Activated CD8-positive, alpha-beta memory T cell treated with anti-CD3 and anti-CD28 coated beads for 4 hours (primary cell): ENCODE measurements at places on chromosomes 6 and 20.
A peak's percentile ranks its signal among the peaks of the same experiment; 100 is the strongest.

- no peak for DNase-seq
Observed at GRCh38 chr20:475463-476357, 13.4 kb upstream of the TBC1D20 start.

DNA sequence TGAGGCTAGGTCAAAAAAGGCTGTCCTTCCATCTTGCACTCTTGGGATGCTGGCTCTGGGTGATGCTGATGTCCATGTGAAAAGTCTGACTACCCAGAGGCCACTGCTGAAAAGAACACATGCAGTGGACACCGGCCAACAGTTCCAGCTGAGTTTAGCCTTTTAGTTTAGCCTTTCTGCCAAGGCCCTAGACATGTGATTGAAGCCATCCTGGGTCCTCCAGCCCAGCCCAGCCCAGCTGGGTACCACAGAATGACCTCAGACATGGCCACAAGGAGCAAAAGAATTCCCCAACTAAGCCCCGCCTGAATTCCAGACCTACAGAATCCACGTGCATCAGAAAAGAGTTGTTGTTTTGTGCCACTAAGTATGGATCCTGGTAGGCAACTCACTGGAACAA, 17.4 kb downstream of the PIGT start:
- no peak for DNase-seq

DNA sequence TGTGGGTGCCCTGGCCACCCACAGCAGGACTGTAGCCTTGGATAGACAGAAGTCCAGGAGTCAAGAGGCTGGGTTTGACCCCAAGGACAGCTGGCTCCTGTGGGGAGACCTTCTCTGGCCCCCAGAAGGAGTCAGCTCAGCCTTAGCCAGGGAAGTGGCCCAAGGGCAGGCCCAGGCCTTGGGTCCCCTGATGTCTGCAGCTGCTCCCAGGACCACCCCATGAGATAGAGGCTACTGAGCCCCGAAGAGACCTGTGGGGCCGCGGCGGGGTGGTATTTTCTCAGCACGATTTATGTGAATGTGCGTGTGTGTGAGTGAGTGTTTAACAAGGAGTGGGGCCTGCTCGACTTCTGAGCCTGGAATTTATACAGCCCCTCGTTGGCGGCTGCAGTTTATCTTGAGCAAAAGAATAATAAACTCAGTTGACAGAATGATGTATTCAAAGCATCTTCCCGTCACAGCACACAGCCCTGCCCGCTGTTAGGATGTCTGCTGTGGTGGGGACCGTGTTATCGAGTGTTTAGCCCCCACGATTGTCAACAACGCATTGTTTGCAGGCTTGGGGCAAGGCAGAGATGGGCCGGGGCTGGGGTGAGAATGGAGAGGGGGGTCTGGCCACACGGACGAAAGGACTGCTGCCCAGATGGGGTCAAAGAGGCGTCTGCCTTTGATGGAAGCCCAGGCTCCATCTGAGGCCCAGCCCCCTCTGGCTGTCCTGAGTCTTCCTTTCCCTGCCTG, 163.3 kb downstream of the VEGFA start:
- DNase-seq = no peak

DNA sequence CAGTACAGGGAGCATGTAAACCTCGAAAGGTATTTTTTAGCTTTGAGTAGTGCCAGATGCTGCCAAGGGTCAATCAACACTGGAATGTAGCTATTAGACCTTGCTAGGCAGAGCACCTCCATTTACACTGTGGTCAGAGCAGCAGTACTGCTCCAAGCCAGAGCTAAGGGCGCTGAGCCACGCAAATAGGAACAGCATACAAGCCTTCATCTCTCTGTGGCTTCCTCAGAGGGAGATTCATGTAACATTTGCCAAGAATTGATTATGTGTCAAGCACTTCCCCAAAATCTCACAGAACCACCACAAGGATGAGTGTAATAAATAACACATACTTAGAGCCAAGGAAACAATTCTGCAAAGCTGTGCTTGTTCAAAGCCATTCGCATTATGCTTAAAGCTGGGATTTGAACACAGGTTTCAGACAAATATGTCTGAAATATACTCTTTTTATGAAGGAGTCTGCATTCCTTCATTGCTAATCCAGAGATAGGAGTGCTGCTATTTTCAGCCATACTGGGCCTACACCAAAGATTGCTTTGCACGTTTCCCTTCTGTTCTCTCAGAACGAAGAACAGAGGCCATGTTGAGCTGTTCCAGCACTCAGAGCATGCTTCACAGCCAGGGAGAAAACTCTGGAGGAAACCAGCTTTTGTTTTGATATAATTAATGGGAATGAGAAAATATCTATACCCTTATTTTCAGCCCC, 97.7 kb downstream of the SLC16A10 start:
- no peak for DNase-seq

DNA sequence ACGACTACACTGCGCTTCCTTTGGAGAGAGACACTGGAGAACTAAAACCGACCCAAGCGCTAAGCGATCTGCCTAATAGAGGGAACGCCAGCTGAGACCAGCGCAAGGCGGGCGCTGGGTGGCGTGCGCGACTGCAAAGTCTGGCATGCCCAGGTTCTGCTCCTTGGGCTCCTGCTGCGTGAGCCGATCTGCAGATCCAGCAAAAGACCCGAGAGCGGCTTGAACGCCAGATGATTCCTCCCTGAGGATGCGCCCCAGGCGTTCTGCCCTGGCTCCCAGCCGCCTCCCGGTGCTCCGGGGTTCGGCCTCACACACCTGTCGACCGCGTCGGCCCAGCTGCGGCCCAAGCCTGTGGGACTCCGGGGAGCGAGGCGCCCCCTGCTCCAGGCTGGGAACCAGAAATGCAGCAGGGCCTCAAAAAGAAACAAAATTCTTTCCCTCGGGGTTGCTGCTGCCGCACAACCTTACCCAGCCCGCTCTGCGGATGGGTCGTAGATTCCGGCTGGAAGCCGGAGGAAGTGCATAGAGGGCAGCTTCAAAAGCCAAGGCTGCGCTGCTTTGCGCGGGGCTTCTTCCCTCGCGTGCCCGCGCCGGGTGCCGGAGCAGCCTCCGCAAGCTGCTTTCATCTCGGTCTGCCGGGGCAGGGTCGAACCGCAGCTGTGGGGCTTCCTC, 17.9 kb upstream of the PRDM13 start:
- peak; percentile 39 for DNase-seq
